Coronary artery (tissue), 2 donors: ENCODE measurements at places on chromosomes 12 and 14.

- DNase-seq = no peak
Measured at GRCh38 chr12:126936181-126936851, 1330.7 kb upstream of the TMEM132C start.

GRCh38 chr12:126233625-126234024 lies 1168.4 kb downstream of the AACS start:
- DNase-seq = no peak

DNA sequence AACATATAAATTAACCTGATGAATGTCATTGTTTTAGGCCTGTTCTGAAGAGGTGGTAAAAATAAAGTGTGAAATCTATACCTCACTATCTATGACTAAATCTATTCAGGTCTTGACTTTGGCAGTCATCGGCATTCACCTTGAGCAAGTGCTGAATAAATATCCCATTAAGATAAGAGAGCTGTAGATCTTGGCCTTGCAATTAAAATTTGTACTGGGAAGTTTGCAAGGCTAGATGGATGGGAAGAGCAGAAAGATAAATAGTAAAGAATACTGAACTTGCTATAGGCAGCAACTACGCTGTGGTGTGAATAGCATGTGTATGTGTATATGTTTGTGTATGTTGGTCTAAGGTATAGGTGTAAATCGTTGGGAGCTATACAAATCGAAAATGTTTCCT lies 325.9 kb upstream of the PRICKLE1 start:
- no peak for DNase-seq

DNA sequence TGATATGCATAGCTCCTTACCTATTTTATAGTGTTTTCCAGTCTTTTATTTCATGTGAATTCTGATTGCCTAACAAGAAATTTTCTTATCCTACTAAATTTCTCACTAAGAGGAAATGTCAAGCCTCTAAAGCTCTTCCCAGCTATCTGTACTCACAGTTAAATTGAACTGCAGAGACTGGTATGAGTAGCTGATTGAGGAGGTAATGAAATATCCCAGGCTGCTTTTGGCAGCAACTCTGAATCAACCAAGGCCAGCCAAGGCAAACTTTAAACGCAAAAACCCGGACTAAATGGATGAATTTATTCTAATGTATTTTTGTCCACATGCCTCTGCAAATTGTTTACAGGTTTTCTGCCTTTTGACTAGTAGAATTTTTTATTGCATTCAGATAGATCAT lies 119.1 kb upstream of the PMCH start:
- DNase-seq = no peak
